ENCODE measurements at places on chromosomes 7 and 10. TPM values are rescaled to one million over a fixed set of nuclear protein-coding genes. Genes with fewer than 3 reads are reported as not detected.
A peak's percentile ranks its signal among the peaks of the same experiment; 100 is the strongest.

- DNase-seq: no peak
Measured at GRCh38 chr7:78218876-78219275, 420.3 kb downstream of the PHTF2 start.

DNA sequence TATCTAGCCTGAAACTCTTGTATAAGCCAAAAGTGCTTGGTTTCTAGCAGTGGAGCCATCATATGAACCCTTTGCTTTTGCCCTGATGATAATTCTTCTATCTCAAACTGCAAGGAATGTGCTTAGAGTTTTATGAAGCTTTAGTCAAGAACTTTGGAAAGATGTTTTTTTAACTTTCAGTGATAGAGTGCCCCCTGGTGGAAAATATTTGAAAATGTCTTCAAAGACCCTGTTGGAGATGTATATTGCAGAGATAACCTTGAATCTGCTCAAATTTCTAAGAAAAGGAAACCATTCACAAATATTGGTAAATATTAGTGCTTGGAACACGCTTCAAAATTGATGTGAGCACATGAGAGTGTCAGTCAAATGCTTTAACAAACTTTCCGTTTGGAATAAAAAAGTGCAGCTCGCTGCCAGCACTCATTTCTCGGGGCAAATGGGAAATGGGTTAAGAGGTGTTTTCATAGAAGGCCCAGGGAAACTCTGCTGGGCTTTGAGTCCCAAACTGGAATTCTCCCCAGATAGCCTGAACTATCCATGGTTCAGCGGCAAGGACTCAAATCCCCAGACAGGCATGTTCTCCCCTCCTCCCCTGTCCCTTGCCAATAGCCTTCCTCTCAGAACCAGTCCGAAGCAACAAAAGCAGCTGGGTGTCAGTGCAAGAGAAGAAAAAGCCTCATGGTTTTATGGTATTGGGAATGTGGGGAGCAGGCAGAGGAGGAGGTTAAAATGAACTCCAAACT, 129.3 kb downstream of the MYOF start:
- DNase-seq: no peak

GRCh38 chr7:33893377-33893776, 12.0 kb upstream of the BMPER start:
- peak; percentile 46 for DNase-seq

DNA sequence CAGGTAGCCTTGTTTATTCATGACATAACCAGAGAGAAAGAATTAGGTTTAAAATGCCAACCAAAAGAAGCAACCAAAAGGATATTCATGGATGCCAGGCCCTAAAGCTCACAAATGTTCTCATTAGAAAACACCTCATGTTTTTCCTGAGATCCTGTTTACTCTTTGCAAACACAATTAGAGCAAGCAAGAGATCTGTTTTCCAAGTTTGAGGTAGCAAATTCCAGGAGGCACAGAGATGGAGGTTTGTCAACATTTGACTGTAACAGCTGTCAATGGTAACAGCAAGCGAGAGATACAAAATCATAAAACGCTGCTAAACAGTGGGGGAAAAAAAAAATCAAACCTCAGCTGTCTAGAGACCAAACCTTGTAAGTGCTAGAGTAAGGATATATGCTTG, 182.2 kb downstream of the PLXDC2 start:
- no peak for DNase-seq

DNA sequence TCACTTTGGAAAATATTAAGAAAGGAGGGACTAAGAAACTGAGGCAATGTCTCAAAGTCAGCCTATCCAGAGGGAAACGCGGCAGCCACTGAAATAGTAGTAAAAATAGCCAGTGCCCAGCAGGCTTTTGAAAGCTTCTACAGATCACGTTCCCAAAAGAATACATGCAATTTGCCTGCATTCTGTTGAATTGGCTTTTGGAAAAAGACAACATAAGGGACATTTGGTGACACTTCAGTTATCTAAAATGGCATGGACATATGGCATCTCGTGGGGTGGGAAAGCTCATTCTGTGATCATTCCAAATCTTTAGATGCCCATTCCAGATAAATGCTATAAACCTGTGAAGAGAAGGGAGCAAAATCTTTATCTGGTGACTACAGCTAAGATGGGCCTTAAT, 82.8 kb upstream of the PDE1C start:
- no peak for DNase-seq

DNA sequence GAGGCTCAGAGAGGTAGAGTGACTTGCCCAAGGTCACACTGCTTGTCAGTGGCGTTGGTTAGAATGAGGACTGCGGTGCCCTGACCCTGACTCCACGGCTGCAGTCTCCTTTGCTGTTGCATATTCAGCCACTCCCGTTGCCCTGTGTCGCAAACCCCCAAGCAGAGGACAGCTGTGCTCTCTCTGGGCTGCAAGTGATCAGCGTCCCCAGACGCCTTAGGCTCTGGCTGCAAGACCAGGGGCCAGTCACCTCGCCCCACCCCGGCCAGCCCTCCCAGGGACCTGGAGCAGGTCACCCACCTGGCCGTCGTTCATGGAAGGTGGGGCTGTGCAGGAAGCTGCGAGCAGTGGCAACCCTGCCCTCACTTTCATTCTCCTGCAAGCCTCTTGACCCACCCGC, 51.7 kb upstream of the NANOS1 start:
- DNase-seq: no peak

- DNase-seq: no peak
Measured at GRCh38 chr7:128974241-128974934, 36.7 kb downstream of the IRF5 start.

Gene GLCCI1
- total RNA-seq: 6.0 TPM

Gene MEST
- 566 TPM for total RNA-seq

Gene GTPBP4
- total RNA-seq: 80.8 TPM

Gene ASAH2
- 0.46 TPM for total RNA-seq

Gene WDFY4
- total RNA-seq: not detected

GRCh38 chr7:22630069-22630468, 96.9 kb upstream of the IL6 start:
- no peak for DNase-seq

Gene LRRC61
- total RNA-seq: 9.7 TPM

Gene AGR3
- total RNA-seq: not detected

Gene APBB1IP
- not detected for total RNA-seq

DNA sequence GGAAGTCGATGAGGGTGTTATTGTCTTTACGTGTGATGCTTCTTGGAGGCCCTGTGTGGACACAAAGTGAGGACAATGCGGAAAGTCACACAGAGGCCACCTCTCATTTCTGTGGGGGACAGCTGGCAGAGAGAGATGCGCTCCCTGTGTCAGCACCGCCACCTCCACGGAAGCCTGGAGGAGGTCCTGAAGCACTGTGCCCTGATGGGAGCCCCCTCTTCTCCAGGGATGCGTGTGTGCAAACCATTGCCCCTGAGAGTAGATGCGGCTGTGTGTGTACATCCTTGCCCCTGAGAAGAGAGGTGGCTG, 2.0 kb downstream of the PTPRE start:
- no peak for DNase-seq

Gene TRPV5
- total RNA-seq: not detected

GRCh38 chr7:55214707-55215106, 150.4 kb upstream of the LANCL2 start:
- no peak for DNase-seq

Gene UBE2D1
- 11.7 TPM for total RNA-seq

DNA sequence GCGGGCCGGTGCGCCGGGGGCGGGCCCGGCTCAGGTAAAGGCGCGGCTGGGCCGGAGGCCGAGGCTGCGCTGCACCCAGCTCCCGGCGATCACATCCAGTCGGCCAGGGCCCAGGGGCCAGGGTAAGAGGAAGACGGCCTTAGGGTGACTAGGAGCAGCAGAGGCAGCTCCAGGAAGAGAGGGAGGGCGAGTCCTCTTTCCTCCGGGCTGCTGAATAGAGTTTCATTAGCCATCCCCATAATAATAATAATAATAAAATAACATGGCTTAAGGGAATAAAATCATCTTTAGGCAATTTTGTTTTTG, 44.8 kb upstream of the CDK1 start:
- DNase-seq: no peak

Gene IFIT1B
- total RNA-seq: not detected

- DNase-seq: no peak
Measured at GRCh38 chr7:52323202-52323746, 712.2 kb upstream of the POM121L12 start.

Gene NUPR2
- total RNA-seq: not detected

DNA sequence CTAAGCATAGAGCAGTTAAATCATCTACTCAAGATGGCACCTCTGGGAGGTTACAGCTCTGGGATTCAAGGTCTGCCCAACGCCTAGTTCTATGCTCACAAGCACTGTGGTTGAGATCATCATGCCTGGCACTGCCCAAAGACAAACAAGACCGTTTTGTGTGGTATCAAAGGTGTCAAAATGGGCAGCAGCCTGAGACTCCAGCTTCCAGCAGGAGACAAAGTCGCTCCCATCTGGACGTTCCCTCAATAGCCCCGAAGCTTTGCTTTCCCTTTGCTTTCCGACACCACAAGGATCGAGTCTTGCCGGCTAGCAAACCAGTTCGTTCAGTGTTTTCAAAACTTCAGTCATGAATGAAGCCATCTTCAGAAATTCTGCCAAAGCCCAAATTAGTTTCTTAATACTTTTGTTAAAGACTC, 5.1 kb downstream of the HABP2 start:
- peak; percentile 15 for DNase-seq

DNA sequence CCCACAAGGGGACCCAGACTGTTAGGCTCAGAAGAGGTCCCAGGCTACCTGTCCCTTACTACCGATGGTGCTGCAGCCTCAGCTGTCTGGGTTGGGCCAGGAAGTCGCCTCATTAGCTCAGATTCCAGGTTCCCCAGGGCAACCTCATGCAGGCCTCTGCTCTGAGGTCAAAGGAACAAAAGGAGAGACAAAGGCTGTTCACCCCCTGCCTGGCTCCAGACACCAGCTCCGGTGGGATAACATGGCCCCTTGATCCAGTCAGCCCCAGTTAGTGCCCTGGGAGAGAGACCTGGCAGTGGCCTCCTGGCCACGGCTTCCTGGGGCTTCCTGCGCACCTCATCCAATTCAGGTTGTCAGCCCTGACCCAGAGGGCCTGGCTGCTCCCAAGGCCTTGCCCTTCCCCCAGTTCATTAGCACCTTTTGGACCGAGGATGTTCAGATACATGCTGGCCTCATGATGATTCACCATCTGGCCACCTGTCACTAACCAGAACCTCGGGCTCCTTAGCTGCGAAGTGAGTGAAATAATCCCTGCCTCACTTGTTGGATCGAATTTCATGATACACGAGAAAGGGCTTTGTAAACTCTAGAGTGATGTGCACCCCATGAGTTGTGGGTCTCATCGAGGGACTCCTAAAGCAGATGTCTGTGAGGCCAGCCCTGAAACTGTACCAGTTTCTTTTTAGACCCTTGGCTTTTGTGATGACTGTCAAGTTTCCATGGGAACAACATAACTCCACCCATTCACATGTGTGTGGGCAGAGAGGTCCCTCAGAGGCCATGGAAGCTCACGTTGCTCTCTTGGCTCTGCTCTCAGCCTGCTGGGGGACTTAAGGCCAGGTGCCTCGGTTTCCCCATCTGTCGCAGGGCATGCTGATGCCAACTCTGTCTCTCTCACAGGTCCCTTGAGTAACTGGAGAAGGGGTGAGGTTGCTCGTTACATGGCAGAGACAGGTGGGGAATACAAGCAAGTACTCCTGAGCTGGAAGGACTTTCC, 79.5 kb upstream of the PCBD1 start:
- peak; percentile 26 for DNase-seq

GRCh38 chr7:132464740-132465139, 111.5 kb downstream of the PLXNA4 start:
- peak; percentile 91 for DNase-seq

GRCh38 chr7:147569116-147569913, 1021.3 kb upstream of the C7orf33 start:
- DNase-seq: no peak

GRCh38 chr10:81414038-81414437, 461.0 kb upstream of the NRG3 start:
- DNase-seq: no peak

GRCh38 chr7:17774248-17774647, 166.0 kb downstream of the SNX13 start:
- peak; percentile 86 for DNase-seq

Gene RBAK
- 8.0 TPM for total RNA-seq

Gene UROS
- total RNA-seq: 71.2 TPM

Gene KIF20B
- 38.1 TPM for total RNA-seq

Gene PPIF
- total RNA-seq: 28.1 TPM

- no peak for DNase-seq
Measured at GRCh38 chr7:78953726-78954363, 499.6 kb downstream of the MAGI2 start.

Gene FAM25C
- total RNA-seq: not detected

- no peak for DNase-seq
Measured at GRCh38 chr7:87895363-87895762, 19.1 kb downstream of the DBF4 start.

- no peak for DNase-seq
Measured at GRCh38 chr7:80333040-80333439, 178.8 kb downstream of the GNAT3 start.

Gene TMEM176A
- total RNA-seq: 2.6 TPM

- no peak for DNase-seq
Measured at GRCh38 chr10:86419101-86419500, 52.5 kb upstream of the GRID1 start.

Gene ENO4
- total RNA-seq: 0.80 TPM

Data from Daoy (cell line).